ENCODE measurements at places on chromosomes 11 and 22.
A peak's percentile ranks its signal among the peaks of the same experiment; 100 is the strongest.

GRCh38 chr11:134098566-134099184, 29.8 kb downstream of the JAM3 start:
- no peak for DNase-seq

GRCh38 chr11:129023968-129024676, 81.5 kb upstream of the TP53AIP1 start:
- no peak for DNase-seq

DNA sequence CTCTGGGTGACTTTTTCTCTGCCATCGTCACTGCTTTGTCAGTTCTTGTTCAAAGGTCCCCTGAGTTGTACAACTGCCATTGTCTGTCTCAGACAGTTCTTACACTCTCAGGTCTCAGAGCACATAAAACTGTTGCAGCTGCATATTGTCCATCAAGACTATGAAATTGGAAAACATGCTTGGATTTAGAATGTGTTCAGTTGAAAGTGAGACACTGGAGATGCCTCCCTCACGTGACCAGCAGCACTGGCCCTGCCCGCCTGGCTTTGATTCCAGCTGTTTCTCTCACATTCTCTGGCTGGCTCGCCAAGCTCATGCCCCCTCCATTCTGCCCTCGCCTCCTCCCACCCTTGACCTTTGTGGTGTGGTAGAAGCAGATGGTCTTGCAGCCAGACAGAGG, 244.2 kb downstream of the NTM start:
- no peak for DNase-seq

DNA sequence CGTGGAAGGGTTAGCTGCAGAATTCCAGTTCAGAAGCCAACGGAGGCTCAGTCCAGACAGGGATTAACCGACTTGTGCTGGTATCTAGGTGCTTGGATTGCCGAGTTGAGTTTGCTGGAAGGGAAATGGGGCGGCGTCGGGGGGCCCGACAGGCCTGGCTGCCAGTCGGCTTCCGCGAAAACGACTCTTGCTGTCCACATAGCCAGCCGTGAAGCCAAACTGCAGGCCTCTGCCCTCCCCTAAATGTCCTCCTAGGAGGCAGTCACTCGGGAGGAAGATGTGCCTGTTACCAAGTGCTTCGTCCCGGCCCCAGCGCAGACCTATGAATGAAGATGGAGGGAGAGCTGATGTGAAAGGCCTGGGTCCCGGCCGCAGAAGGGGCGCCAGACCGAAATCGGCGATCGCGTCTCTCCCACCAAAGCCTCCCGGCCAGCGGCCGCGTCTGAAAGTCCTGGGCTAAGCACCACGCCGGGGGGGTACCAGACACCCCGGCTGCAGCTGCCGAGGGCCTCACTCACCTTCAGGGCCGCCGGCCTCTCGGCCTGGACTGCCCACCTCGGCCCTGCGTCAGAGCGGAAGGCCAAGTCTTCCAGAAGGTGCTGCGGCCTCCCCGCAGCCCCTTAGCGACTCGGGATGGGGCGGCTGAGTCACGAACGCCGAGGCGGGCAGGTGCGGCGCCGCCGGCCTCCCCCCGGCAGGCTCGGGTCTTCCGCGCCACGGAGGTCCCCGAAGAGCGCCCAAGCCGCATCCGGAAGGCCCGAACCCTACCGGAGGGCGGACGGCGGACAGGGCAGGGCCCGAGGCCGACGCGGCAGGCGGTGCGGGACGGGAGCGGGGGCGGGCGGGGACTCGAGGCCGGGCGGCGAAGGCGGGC, 7.5 kb downstream of the DPAGT1 start:
- DNase-seq = no peak

- no peak for DNase-seq
Observed at GRCh38 chr11:69471729-69472540, 9.5 kb upstream of the LINC01488 start.

DNA sequence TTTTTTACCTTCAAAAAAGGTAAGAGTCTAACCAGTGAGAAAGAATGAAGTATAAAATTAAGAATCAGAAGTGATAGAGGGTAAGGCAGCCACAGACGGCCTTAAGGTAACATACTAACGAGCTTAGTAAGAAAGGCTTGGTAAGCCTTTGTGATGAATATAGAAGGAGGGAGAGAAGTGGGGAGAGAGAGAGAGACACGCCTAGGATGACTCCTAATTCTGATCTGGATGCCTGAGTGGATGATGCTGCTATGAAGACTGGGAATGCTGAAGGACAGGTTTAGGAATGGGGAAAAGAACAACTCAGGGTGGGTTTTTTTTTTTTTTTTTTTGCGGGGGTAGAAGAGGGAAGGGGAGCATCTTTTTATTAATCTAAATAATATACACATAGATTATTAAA, 4.8 kb downstream of the FBXO3 start:
- DNase-seq = no peak

DNA sequence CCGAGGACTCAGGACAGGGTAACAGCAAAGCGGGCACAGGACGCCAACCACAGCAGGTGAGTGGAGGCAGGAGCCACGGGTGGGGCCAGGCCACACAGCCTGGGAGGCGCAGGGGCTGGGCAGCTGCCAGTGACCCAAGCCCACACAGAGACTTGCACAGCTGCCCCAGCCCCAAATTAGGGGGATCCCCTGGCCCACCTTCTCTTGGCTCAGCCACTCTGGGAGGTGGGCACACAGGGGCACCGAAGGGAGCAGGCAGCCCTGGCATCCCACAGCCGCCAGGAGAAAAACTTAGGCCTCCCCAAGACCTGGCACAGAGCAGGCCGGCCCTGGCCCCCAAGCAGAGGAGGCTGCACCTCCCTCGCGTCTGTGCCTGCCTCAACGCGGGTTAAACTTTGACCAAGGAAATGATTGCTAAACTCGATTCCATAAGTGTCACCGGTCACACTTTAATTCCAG, at the start of gene SLC22A12:
Gene SLC22A12 (plus strand): TSS at position 458 of the 459 bp plus-strand sequence. CDS start 337 bp downstream, outside the sequence.
- no peak for DNase-seq

DNA sequence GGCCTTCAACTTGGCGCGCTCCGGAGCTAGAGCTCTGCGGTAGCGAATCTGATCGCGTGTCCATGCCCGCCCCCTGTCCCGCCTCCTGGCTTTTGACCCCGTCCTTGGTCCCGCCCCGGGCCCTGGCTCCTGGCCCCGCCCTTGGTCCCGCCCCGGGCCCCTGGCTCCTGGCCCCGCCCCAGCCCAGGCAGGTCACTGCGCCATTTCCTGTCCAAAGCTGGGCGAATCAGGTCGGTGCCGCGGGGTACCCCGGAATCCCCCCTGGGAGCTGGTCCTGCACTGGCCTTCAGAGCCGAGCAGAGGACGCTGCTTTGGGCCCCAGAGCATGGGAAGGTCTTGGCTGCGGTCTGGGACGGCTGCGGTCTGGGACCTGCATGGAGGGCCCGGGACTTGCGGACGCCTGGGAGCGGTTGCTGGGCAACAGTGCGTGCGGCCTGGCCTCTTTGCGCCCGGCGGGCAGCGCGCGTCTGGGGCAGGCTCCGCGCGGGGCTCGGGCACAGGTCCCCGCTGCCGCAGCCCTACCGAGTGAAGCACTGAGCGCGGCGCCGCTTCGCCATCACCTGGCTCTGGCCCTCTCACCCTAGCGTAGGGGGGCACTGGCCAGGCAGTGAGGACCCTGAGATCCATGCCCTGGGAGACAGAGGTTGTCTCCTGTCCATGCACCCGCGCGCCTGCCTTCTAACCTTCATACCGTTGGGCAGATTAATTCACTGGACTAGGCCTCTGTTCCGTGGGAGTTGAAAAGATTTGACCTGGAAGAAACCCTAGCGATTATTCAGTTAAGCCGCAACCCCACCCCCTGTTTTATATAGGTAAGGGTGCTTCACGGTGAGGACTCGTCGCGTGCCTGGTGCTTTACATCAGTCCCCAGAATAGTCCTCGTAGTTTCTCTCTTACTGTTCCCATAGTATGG, at the start of gene TTC12:
Gene TTC12 (plus strand): TSS at position 195 of the 913 bp plus-strand sequence. CDS start 1,675 bp downstream, outside the sequence.
- DNase-seq = peak; percentile 87

DNA sequence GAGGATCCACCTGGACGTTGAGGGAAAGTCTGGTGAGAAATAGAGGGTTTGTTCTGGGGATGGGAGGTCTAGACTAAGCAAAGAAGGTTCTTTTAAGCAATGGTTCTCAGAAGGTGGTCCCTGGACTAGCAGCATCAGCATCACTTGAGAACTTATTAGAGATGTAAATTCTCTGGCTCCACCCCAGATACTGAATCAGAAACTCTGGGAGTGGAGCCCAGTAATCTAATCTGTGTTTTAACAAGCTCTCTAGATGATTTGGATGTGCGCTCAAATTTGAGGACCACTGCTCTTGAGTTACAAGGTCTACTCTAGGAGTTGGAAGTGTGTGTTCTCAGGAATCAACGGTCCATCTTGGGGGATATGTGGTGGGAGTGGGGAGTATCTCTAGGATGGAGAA, 3.3 kb upstream of the ABCG4 start:
- no peak for DNase-seq

- DNase-seq = no peak
Observed at GRCh38 chr11:111297696-111298095, 650 bp upstream of the POU2AF3 start.

DNA sequence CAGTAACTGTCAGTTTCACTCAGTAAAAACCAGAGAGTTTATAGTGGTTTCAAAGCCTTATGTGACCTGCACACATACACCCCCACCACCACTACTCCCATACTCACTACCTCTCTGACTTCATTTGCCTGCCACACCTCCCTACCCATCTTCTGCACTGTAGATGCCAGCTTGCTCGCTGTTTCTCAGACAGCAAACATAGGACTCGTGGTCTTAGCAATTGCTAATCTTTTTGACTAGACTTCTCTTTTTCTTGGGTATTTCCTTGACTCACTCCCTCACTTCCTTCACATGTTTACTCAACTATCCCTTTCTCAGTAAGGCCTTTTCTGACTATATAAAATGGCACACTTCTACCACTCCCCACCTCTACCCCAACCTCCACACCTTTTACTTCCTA, 27.8 kb downstream of the CEP295 start:
- no peak for DNase-seq

- DNase-seq = no peak
Observed at GRCh38 chr11:125449565-125449964, 46.5 kb downstream of the FEZ1 start.

DNA sequence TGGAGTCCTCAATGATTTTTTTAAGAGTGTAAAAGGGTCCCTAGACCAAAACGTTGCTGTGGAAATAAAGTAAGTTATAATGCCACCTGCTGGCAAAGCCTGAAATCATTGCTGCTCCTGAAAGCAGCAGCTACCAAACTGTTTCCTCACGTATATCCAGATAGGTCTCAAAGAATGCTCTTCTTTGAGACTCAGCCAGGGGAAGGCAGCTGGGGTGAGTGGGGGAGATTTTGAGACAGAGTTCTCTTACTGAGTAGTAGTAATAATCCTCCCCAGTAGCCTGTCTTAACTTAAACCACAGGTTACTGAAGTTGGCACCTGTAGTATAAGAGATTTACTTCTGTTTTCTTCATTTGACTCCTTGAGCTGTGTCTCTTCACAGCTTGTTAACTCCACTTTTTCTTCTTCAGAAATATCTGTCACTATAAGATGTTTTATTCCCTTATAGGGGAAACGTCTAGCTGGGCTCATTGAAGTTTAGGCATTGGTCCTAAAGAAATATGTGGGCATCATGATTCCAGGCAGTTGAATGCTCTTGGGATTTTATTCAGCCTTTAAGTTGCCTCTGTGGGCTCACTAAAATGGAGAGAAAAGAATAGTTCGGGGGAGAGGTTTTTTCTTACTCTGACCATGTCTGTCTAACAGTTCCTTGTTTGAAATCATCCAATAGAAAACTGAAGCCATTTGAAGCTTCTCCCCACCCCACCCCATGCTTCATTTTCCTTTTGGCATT, 77.9 kb downstream of the BTBD10 start:
- DNase-seq = peak; percentile 0

DNA sequence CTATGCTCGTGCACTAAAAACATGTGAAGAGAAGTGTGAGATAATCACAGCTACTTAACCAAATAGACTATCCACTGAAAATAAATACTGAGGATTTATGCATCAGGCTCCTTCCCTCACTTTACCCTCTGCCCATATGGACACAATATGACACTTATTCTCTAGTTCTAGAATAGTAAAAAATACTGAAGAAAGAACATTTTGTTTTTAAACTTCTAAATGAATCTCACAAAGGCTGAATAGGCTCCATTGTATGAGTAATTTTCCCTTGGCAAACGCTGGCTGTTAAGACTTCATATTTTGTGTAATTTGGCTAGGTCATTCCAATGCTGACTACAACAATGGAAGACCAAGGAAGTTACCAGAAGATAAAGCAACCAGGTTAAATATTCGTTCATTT, 9.9 kb downstream of the HPS5 start:
- DNase-seq = no peak

DNA sequence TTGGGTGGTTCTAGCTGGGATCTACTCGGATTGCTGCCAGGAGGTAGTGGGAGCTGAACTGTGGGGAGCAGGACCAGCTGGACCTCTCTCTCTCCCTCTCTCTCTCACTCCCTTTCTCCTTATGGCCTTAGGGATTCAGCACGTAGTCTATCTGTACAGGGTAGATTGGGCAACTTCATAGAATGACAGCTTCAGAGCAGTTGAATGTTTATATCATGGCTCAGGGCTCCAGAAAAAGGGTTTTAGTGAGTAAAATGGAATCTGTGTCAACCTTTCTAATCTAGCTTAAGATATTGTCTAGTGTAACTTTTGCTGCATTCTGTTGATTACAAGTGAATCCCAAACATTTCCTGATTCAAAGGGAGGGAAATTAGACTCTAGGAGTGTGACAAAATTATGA, 127.7 kb upstream of the PDGFD start:
- DNase-seq = no peak

DNA sequence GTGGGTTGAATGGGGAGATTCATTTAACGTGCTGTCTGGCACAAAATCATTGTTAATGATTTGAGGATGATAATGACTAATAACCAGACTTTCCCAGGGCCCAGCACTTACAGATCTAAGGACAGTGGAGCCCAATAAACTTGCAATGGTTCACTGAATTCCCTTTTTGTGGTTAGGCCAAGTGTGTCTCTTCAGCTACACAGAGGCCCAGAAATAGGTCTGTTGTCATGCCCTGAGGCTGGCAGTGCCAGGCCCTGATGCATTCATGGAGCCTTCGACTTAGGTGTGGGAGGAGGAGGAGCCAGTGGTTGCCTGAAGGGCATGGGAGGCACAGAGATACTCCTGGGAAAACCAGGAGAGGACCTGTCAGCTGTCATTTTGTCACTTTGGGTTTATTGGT, 56.1 kb downstream of the KIAA1671 start:
- DNase-seq = no peak

DNA sequence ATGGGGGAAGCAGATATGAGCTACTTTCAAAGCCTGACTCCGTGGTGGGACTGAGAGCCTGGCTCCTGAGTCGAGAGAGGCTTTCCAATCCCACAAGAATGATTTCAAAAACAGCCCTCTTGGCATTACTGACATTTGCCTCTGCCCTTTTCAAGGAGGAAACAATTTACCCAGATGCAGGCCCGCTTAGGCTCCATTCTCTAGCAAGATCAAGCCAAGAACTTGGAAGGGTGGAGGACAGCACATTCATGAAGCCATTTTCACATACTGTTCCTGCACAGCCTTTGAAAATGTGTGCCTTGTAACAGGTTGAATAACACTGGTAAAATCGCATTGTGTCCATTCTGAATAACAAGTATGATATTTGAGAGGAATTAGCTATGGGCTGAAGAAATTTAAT, 58.2 kb upstream of the EED start:
- DNase-seq = no peak

- no peak for DNase-seq
Observed at GRCh38 chr11:207863-208180, 314 bp downstream of the RIC8A start.
